ENCODE measurements at places on chromosomes 5 and 9.

- DNase-seq: peak; percentile 74
These were observed 71.1 kb upstream of the SLC44A1 start for GRCh38 chr9:105173306-105173705.

DNA sequence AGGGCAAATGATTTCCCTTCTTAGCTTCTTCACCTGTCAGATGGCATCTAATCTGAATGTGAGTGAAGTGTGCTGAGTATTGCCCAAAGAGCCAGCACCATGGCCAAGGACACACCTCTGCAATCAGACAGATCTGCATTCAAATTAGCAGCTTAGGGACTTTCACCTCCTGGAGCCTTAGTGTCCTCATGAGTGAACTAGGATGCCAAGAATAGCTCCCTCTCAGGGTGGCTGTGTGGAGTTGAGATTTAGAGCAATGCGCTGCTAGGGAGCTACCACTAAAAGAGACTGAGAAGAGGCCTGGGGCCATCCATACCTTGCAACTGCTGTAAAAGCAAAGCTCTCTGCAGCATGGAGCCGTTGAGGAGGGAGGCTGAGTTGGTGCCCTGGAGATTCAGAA is 1.4 kb downstream of the CIZ1 start:
- no peak for DNase-seq

DNA sequence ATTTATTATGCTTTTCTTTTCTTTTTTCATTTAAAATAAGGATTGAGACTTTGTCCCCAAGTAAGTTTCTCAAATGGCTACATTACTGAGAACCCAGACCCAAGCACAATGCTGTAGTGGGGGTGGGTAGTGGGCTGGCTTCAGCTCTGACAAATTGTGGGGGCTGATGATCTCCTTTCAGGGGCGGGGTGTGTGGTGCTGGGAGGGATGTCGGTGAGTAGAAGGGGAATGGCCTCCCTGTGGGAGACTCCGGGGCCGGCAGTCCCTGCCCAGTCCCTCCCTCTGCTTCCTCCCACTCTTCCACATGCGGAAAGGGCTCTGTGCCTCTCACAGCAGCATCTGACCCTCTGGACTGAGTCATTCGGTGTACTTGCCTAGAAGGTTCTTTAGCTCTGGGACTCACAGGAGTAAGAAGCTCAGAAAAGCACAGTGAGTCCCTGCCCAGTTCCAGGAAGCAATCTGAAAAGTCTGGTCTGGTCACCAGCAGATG is 14.3 kb downstream of the CD180 start:
- peak; percentile 69 for DNase-seq

GRCh38 chr5:35789732-35790456 is 66.8 kb upstream of the IL7R start:
- DNase-seq: no peak

GRCh38 chr9:34463098-34463900 is 4.7 kb downstream of the DNAI1 start:
- no peak for DNase-seq

GRCh38 chr9:75866273-75866871 is 24.1 kb upstream of the PCSK5 start:
- DNase-seq: no peak

GRCh38 chr9:134358026-134358661 is 31.9 kb downstream of the RXRA start:
- no peak for DNase-seq

DNA sequence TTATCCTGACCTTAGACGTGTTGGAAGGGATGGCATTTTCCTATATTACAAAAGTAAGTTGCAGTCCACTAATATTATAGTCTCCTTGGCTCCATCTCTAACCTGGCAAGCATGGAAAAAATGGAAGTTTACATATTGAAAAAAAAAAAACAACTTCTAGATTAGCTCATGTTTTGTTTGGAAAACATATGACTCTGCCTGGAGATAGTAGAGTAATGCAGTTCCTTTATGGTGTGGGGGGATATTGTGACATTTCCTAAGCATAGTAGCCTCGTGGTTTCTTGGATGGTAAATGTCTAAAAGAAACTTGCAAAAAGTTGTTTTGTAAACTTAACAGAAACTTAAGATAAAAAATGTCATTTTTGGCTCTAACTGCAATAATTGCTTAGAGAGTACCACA is 244.4 kb upstream of the FBXL7 start:
- DNase-seq: no peak

GRCh38 chr5:76718381-76718832 is 2.5 kb downstream of the F2R start:
- DNase-seq: no peak

DNA sequence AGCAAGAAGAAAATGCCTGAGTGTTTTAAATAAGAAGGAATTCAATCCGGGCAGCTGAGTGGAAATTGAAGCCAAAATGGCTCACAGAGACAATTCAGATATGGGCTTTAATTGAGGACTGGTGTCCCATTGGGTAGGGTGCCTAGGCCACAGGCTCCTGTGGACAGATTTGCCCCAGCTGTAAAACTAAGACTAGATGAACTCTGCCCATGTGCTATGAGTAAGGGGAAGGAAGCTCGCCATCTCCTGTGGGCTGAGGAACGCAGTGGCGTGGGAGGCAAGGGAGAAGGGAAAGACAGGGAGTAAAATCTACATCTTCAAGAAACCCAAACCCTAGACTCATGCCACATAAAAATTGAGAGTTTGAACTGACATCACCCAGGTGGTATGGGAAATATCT is 66.1 kb downstream of the KLHL3 start:
- no peak for DNase-seq

- no peak for DNase-seq
These were observed 204.9 kb upstream of the NREP start for GRCh38 chr5:111961862-111962261.

GRCh38 chr5:124948062-124948753 is 201.8 kb upstream of the ZNF608 start:
- DNase-seq: no peak

DNA sequence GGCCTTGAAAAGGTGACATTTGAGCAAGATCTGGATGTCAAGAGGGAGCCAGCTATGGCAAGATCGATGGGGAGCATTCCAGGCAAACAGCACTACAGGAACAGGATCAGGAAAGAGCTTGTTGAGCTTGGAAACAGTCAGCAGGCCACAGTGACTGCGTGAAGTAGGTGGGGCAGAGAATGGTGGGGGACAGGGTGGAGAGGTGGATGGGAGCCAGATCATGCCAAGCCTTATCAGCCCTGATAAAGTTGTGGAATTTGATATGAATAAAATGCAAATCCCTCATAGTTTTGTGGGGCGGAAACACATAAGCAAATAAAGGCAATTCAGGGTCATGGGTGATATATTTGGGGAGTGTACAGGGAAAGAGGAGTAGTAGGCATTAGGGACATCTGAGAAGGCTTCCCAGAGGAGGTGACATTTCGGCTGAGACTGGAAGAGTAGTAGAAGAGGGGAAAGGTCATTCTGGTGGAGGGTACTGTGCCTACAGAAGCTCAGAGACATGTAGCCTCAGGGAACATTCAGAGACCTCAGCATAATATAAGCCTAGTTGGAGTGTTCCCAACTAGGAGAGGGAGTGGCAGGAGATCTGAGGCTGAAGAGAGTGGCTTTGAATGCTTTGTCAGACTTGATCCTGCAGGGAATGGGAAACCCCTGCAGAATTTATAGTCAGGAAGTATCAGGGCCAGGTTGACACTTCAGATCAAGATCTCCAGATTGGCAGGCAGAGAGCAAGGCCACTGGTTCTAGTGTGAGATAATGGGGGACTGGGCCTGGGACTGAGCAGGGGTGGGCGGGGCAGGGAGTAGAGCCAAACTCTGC is 9.7 kb upstream of the CYSTM1 start:
- DNase-seq: no peak

- DNase-seq: no peak
These were observed 560.6 kb downstream of the PRR16 start for GRCh38 chr5:121024416-121025311.

- DNase-seq: no peak
These were observed 212.4 kb upstream of the DMAC1 start for GRCh38 chr9:8011974-8012373.

DNA sequence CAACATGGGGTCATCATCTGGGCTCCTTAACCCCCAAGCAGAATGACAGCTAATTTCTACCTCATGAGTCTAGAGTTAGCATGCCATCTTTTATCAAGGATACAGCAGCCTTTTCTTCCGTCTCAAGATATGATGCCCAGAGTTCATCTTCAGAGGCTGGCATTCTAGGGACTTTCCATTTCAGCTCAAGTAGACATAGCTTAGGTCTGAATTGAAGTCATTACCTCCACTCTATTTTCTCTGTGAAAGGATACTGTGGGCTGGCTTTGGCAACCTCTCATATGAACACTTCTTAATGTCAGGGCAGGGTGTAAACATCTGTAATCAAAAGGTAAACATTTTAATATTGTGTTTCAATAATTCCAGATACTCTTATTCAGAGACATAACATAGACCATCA is 535.7 kb downstream of the MAT2B start:
- DNase-seq: no peak

All from H9 (cell line).